ENCODE measurements at places on chromosomes 5 and 9. TPM values are rescaled to one million over a fixed set of nuclear protein-coding genes. Genes with fewer than 3 reads are reported as not detected.

- H3K36me3 ChIP-seq = no peaks in the 10 kb centered on the region
- H3K27me3 ChIP-seq = peaks cover 39% of the 10 kb centered on the region
- peak within 1 kb of the TSS; percentile 34 for H3K4me3 ChIP-seq
- peaks cover 3% of the 10 kb centered on the region for H3K4me1 ChIP-seq
Measured at GRCh38 chr9:90642570-90643539, at the start of gene DIRAS2. Gene DIRAS2, minus strand, starts transcription at chr9:90642824. Its CDS starts 28,997 bp downstream, at chr9:90613827.

DNA sequence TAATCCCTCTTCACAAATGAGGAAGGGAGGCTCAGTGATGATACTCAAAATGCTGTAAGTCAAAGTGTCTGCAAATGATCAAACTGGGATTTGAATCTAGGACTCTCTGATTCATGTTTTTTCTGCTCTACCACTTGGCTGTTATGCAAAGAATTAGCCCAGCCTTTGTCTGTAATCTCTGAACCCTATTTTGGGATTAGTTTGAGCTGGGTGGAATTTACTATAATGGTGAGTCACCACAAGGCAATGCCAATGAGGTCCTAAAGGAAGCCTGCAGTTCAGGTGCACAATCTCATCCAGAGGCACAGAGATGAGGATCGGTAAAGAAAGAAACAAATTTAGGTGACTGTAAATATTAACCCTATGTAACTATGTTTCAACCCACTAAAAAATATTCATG is 29.2 kb downstream of the RFK start:
- H3K27me3 ChIP-seq = no peaks in the 10 kb centered on the region
- H3K27ac ChIP-seq = no peak overlapping the region
- DNase-seq = no peak
- H3K36me3 ChIP-seq = no peaks in the 10 kb centered on the region

DNA sequence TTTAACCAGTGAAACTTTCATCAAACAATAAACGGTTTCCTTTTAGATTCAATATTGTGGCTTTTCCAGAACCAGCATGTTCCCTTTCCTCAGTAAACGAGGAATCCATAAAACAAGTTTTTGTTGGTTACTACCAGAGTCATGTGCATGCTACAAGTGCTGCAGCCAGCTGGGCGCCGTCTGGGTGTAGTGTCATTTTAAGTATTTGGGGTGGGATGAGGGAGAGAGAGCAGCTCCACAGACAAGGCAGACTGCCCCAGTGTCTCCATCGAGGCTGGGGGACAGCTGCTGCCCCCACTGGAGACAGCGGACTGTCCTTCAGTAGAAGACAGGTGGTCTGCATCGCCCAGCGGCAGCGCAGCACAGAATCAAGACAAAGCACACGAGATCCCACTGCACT is 17.3 kb downstream of the ARPC5L start:
- DNase-seq = no peak
- peak overlapping the region; percentile 57 for H3K27ac ChIP-seq
- no peak overlapping the region for H3K4me3 ChIP-seq
- peaks cover 36% of the 10 kb centered on the region for H3K36me3 ChIP-seq
- no peaks in the 10 kb centered on the region for H3K27me3 ChIP-seq

GRCh38 chr5:179766726-179767455 is 26.9 kb upstream of the LTC4S start:
- H3K36me3 ChIP-seq = peaks cover 30% of the 10 kb centered on the region
- peaks cover 45% of the 10 kb centered on the region for H3K4me1 ChIP-seq
- H3K27me3 ChIP-seq = no peaks in the 10 kb centered on the region
- no peak overlapping the region for H3K27ac ChIP-seq
- no peak overlapping the region for H3K4me3 ChIP-seq

The LRRC19 gene
- total RNA-seq = not detected

DNA sequence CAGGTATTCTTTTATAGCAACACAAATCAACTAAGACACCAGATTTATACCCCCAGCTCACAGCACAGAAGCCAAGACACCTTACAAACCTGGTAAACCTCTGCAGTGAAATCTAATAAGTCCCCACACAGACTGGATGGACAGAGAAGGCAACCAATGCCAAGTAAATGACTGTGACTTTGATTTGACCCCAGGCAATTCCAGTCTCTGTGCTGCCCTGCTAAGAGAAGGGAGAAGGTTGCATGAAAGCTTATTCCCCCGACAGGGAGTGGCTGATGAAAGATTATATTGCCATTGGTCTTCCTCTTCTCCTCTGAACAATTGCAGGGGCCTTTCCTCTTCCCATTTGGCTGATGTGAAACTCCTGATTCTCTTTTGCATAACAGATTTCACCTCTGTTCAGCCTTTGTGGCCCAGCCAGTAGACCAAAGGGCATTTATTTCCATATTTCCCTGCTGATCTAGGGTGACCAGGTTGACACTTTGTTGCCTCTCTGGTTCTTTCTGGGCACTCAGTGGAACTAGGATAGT is 107.6 kb downstream of the ADRB2 start:
- peaks cover 3% of the 10 kb centered on the region for H3K27me3 ChIP-seq
- H3K4me1 ChIP-seq = no peaks in the 10 kb centered on the region
- H3K27ac ChIP-seq = no peak overlapping the region
- DNase-seq = no peak

DNA sequence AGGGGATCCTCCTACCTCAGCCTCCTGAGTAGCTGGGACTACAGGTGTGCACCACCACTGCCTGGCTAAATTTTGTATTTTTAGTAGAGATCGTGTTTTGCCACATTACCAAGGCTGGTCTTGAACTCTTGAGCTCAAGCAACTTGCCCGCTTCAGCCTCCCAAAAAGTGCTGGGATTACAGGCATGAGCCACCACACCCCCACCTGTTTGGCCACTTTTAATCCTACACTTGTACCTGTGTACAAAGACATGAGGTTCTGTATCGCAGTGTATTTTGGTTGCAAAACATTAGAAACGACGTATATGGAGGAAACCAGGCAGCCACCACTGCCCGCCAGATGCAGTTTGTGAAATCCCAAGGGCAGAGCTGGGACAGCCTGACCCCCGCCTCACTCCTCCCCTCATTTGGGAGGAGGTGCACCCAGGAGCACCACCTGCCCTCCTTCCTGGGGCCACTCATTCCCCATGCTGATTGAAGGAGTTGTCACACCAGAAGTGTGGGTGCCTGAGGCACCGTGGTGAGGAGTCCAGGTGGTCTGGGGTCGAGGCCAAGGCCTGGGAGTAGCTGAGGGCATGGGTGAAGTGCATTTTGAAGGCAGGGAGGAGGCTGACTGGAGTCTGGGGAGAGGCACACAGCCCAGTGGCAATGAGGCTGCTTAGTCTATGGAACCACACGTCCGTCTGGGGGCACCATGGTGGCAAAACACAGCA is 39.3 kb upstream of the OLFM1 start:
- no peaks in the 10 kb centered on the region for H3K36me3 ChIP-seq
- no peak overlapping the region for H3K27ac ChIP-seq
- DNase-seq = peak; percentile 5

DNA sequence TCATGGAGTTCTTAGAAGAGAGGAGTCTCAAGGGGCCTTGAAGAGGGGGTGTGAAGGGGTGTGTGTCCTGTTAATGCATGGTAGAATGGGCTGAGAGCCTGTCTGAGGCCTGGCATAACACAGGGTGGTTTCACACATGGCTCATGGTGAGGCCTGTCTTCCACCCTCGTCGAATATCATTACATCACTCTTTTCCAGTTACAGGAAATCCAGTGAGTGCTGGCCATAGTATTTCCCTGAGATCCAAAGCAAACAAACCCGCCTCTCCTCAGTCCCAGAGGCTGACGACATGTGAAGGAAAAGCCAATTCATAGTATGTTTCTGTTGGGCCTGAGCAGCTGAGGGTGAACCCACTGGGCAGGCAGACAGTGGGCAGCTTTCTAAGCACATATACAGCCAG is 159.4 kb upstream of the NR3C1 start:
- H3K27ac ChIP-seq = no peak overlapping the region
- H3K4me3 ChIP-seq = no peak overlapping the region
- no peaks in the 10 kb centered on the region for H3K36me3 ChIP-seq

- no peak overlapping the region for H3K27ac ChIP-seq
- H3K4me3 ChIP-seq = no peak overlapping the region
- no peak for DNase-seq
- H3K4me1 ChIP-seq = peaks cover 2% of the 10 kb centered on the region
- H3K27me3 ChIP-seq = no peaks in the 10 kb centered on the region
- peaks cover 49% of the 10 kb centered on the region for H3K36me3 ChIP-seq
Measured at GRCh38 chr5:72290356-72291133, 29.5 kb downstream of the MRPS27 start.

The PDGFRB gene
- total RNA-seq = 0.21 TPM

DNA sequence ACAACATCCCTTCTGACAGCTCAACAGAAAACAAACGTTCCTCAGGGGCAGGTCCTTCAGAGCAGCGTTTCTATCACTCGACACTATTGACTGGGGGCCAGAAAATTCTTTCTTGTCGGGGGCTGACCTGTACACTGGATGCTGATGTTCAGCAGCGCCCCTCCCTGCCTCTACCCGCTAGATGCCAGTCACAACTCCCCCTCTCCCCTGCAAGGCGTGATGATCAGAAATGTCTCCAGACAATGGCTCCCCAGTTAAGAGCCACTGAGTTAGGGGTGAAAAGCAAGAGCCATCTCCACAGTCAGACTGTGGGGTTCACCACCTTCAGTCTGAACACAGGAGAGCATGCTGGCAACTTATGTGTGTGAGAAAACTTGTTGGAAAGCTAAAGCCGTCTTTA is 39.8 kb downstream of the SERINC5 start:
- H3K4me1 ChIP-seq = peaks cover 90% of the 10 kb centered on the region
- peaks cover 14% of the 10 kb centered on the region for H3K36me3 ChIP-seq
- H3K27ac ChIP-seq = peak overlapping the region; percentile 89
- H3K27me3 ChIP-seq = no peaks in the 10 kb centered on the region

DNA sequence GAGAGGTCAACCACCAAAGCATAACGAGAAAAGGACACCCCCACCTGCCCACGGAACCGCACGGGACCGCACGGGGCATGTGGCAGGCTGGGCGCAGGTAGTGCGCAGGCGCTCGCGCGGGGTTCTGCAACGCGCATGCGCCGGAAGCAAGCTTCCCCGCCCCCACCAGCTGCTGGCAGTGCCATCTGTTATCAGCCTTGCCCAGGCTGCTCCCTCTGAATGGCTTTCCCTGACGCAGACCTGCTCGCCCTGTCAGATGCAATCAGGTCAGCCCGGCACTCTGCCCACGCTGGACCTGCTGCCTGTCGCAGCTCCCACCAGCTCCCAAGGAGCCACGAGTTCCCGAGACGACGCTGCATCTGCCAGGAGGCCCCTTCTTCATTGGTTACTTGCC is 22.8 kb downstream of the PTCH1 start:
- H3K27me3 ChIP-seq = peaks cover 2% of the 10 kb centered on the region
- no peaks in the 10 kb centered on the region for H3K36me3 ChIP-seq
- DNase-seq = no peak
- peak overlapping the region; percentile 89 for H3K27ac ChIP-seq

The PCDHGB3 gene
- total RNA-seq = 0.10 TPM

The SGCD gene
- total RNA-seq = not detected

- H3K4me1 ChIP-seq = no peaks in the 10 kb centered on the region
- peak; percentile 8 for DNase-seq
- no peaks in the 10 kb centered on the region for H3K36me3 ChIP-seq
- no peak overlapping the region for H3K27ac ChIP-seq
- no peak overlapping the region for H3K4me3 ChIP-seq
Measured at GRCh38 chr5:773517-774264, 10.8 kb downstream of the ZDHHC11B start.

The NFIB gene
- total RNA-seq = not detected

DNA sequence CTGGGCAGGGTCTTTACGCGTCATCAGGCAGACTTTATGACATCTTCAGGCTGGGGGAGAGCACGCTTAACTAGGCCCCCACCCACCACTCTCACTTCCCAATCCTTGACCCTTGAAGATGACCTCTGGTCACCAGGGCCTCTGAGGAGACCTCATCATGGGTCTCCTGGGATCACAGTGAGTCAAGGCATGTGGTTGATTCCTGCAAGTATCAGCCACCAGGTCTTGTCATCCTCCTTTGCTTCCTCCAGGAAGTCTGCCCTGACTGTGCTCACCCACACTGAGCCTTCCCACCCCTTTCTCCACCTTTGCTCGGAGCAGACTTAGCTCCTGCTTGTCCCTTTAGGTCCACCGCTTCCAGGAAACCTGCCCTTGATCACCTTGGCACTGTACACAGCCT is 17.3 kb downstream of the ODF2 start:
- no peaks in the 10 kb centered on the region for H3K4me1 ChIP-seq
- no peak overlapping the region for H3K27ac ChIP-seq
- peaks cover 30% of the 10 kb centered on the region for H3K36me3 ChIP-seq
- H3K27me3 ChIP-seq = no peaks in the 10 kb centered on the region
- no peak for DNase-seq
- no peak overlapping the region for H3K4me3 ChIP-seq

- H3K36me3 ChIP-seq = no peaks in the 10 kb centered on the region
- DNase-seq = no peak
- no peaks in the 10 kb centered on the region for H3K27me3 ChIP-seq
- no peak overlapping the region for H3K4me3 ChIP-seq
Measured at GRCh38 chr5:92800365-92800764, 780.7 kb downstream of the NR2F1-AS1 start.

- H3K27ac ChIP-seq = peak overlapping the region; percentile 4
- H3K4me3 ChIP-seq = no peak overlapping the region
- H3K4me1 ChIP-seq = peaks cover 15% of the 10 kb centered on the region
- H3K36me3 ChIP-seq = no peaks in the 10 kb centered on the region
- H3K27me3 ChIP-seq = no peaks in the 10 kb centered on the region
- peak; percentile 71 for DNase-seq
Measured at GRCh38 chr9:89919171-89919681, 314.4 kb downstream of the GADD45G start.

DNA sequence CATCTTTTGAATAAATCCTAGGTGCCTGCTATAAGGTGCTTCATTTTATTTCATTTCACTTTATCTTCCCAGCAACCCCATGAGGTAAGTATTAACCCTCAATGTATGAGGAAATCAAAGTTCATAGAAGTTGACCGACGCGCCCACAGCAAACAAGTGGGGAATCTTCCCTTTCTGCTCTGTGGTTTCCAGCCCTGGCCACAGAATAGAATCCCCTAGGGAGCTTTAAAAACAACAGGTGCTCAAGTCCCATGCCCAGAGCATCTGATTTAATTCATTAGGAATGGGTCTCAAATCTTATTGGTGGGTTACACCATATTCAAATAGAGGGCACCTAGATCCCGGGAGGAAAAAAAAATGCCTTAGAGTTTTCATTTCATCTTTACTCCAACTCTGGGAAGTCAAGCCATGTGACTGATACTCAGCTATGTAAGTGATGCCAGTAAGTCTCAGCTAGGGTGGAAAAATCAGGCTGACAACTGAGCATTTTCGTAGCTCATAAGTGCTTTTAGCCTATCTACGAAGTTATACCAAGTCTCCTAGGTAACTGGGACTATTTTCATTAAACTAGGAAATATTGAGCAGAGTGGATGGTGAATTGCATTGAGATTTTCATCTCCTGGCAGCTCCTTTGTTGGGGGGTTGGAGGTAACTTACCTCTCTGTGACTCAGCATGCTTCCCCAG is 353.4 kb upstream of the SLC30A5 start:
- no peak overlapping the region for H3K4me3 ChIP-seq
- H3K27ac ChIP-seq = no peak overlapping the region
- no peaks in the 10 kb centered on the region for H3K4me1 ChIP-seq
- DNase-seq = no peak
- H3K27me3 ChIP-seq = no peaks in the 10 kb centered on the region

- H3K4me3 ChIP-seq = no peak overlapping the region
- no peaks in the 10 kb centered on the region for H3K27me3 ChIP-seq
- H3K27ac ChIP-seq = no peak overlapping the region
- no peak for DNase-seq
- H3K36me3 ChIP-seq = peaks cover 6% of the 10 kb centered on the region
Measured at GRCh38 chr9:114029311-114030170, 48.6 kb downstream of the AMBP start.

The LURAP1L gene
- total RNA-seq = not detected

GRCh38 chr5:99355881-99356280 is 427.1 kb upstream of the CHD1 start:
- no peaks in the 10 kb centered on the region for H3K27me3 ChIP-seq
- DNase-seq = no peak
- no peaks in the 10 kb centered on the region for H3K36me3 ChIP-seq
- no peak overlapping the region for H3K27ac ChIP-seq
- no peak overlapping the region for H3K4me3 ChIP-seq
- H3K4me1 ChIP-seq = no peaks in the 10 kb centered on the region

The LTC4S gene
- 1.1 TPM for total RNA-seq

The FOXI1 gene
- total RNA-seq = not detected
